ENCODE measurements at places on chromosomes 4 and X.

DNA sequence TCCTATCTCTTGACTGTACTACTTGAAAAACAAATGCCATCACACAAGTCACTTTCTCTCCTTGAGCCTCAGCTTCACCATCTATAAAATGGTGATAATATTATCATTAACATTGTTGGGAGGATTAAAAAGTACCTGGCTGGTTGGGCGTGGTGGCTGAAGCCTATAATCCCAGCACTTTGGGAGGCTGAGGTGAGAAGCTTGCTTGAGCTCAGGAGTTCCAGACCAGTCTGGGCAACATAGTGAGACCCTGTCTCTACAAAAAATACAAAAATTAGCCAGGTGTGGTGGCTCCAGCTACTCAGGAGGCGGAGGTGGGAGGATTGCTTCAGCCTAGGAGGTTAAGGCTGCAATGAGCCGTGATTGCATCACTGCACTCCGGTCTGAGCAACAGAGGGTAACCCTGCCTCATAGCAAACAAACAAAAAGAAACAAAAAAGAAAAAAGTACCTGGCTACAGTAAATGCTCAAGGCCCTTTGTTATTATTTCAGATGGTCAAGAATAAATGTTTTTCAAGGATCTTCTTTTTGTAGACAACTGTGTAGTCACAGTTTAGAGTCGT is 120.3 kb downstream of the CHRNA9 start:
- no peak for DNase-seq

GRCh38 chrX:149259241-149259640 is 245.9 kb downstream of the IDS start:
- no peak for DNase-seq

- DNase-seq = no peak
These were observed 448 bp downstream of the TLL1 start for GRCh38 chr4:165873298-165874071.

DNA sequence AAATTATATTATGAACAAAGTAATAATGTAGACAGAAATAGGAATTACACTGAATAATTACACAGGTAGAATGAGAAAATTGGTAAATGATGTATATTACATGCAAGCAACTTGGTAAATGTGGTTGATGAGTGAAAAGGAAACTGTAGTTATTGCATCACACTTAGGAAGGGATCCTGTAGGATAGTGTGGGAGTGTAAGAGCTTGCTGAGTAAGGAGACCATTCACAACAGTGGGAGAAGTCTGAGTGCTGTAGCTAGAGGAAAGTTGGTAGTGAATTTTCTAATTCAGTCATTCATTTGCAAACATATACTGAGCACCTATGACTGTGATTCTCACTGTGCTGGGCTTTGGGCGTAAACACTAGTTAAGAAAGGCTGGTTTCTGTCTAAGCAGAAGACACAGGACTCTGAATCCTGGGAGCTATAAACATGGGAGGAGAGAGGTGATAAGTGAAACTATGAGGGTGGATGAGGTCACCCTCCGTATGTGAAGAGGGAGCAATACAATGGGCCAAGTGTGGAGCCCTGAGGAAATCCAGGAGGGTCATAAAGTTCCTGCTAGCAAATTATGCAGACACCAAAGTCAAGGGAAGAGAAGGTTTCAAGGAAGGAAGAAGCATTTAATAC is 14.2 kb upstream of the CPE start:
- no peak for DNase-seq

DNA sequence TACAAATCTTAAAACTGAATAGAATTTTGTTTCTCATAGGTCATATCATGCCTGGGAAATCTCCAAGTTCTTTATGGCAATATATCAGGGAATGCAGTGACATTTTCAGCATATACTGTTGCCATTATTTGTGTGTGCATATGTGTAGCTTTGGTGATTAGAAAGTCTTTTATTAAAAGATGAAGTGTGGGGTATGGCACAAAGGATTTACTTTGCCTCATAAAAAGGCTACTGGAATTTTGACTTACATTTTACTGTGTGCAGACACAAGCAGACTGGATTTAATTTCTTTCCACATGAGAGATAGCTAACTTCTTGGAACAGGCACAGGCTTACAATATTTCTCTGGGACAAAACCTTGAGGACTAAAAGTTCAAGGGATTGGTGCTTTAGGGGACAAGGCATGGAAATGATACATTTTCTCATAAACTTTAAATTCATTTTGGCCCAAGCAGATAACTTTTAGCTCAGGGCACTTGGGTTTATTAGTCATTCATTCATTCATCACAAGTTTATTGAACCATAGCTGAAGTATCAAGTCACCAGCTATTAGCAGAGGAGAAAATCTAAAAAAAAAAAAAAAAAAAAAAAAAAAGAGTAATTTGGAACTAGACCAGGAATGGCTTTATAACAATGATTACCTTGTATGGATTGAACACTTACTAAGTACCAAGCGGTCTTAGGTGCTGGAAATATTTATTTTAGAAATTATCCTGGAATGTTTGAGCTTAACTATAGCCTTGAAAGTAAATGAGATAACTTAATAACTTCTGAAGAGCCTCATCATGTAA is 191.5 kb downstream of the SLIT2 start:
- no peak for DNase-seq

DNA sequence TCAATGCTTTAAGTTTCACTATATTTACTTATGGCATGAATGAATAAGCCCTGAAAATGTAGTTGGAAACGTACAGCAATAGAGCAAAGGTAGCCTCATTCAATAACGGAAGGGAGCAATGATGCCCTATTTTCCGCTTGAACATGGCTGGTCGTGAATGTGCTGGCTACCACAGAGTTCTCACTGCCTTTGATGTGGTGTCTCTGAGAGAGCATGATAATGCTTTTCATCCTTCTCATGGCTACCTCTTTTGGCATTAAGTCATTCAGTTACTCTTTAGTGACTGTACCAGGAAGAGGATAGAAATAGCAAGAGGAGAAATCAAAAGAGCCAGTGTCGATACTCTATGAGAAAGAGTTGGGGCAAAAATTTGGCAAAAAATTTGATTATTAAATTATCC is 308.0 kb downstream of the PPP3CA start:
- DNase-seq = no peak

GRCh38 chr4:56844802-56845580 is 23.5 kb upstream of the SPINK2 start:
- no peak for DNase-seq

DNA sequence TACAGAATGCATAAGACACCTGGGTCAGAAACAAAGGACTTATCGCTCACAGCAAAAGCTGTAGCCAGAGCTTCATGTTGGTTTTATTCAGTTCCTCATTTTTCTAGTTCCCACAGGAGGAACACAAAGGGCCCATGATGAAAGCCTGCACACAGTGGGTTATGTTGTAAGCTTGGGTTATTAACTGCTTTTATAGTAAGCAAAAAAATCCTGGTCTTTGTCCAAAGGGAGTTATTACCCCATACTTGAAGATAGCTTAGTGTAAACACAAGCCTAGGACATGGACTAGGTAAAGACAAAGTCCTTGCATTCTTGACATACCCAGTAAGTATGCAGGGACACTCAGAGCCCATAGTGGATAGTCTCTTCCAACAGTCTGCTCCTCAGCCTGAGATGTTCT is 11.7 kb downstream of the BBS12 start:
- no peak for DNase-seq

- DNase-seq = no peak
These were observed 49.7 kb downstream of the CHIC2 start for GRCh38 chr4:54014666-54015160.

- no peak for DNase-seq
These were observed 26.0 kb downstream of the LRIT3 start for GRCh38 chr4:109873791-109874514.

DNA sequence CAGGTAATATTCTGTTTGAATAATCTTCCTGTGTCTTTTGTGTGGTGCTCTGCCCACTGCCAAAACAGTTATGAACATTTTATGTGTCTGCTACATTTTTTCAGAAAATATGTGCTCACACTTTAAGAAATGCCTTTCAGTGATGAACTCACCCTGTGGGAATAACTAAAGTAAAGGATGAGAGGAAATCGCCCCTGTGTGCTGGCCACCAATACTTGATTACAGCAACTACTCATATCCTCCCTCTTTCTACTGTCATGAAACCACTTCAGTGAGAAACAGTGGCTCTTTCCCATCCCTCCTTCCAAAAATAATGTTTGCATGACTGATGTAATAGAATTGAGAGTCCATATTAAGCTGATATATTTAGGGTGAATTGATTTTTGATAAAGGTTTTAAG is 900.9 kb downstream of the RAB28 start:
- DNase-seq = no peak

- DNase-seq = no peak
These were observed 70.7 kb downstream of the DOCK11 start for GRCh38 chrX:118566359-118566758.

GRCh38 chr4:113849771-113850170 is 88.2 kb upstream of the CAMK2D start:
- DNase-seq = no peak

GRCh38 chr4:133186845-133187244 is 37.8 kb downstream of the PCDH10 start:
- DNase-seq = no peak

DNA sequence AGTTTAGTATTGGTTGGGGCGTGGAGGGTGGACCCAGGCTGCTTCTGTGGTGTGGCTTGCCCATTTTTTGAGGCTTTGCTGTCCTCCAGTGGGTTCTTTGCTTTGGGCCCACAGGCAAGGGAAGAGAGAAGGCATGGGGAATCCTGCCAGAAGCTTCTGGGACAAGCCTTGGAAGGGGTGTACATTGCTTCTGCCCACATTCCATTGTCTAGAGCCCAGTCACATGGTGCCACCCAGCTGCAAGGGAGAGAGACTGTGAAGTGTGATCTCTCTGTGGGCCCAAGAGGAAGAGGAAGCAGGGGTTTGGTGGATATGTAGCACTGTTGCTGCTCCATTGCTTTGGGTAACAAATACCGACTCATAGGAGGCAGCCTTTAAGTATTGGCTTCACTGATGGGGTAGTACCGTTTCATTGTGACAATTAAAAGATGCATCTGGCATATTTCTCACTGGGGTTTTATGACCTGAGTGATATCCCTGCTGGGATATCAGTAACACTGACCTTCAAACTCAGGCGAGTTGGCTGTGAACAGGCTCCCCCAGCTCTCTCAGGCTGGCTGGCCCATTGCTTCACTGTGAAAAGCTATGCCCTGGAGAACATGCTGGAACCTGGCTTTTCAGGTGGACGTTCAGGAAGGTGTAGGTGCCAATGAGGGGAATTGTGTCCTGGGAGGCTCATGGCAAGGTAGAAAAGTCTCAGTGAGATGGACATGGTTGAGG is 85.9 kb downstream of the CLDN34 start:
- DNase-seq = peak; percentile 30

DNA sequence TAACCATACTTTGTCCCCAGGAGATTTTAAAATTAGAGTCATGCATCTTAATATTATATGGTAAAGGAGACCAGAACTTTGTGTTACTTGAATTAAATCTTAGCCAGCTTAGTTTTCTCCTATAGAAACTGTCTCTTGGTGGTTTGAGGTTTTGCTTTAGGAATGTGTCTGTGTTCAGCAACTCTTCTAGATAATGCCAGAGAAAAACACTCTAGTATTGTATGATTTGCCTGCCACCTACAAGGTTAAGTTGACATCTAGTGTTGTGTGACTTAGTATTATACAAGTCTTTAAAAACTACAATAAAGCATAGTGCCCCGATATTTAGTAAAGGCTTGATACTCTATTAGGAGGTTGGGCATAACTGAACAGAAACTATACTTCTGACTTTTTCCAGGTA is 2.1 kb downstream of the UGT8 start:
- DNase-seq = no peak

- no peak for DNase-seq
These were observed 7.1 kb upstream of the CXCL5 start for GRCh38 chr4:74005528-74005927.

DNA sequence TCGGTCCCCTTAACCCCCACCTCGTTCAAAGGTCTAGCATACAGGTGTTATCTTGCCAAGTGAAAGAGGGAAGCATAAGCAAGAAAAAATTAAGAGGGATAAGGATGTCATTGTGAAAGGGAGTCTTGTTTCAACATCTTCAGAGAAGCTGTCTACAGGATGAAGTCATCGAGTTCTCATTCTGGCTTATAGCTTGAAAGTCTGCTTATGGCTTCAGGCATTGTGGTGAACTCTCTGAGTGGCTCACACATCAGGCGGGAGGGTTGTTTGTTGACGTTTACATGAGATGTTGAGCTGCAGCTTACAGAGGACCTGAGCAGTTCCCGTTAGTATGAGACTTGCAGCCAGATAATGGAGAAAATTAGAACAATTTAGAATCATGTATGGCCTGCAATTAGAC is 16.6 kb downstream of the MAGEA9B start:
- DNase-seq = no peak

- no peak for DNase-seq
These were observed 62.1 kb downstream of the GPRIN3 start for GRCh38 chr4:89245459-89245858.

GRCh38 chr4:6542951-6543350 is 32.0 kb upstream of the MAN2B2 start:
- DNase-seq = no peak

GRCh38 chr4:26257850-26258249 is 63.0 kb upstream of the RBPJ start:
- DNase-seq = no peak

- DNase-seq = peak; percentile 45
These were observed 13.5 kb downstream of the MSANTD1 start for GRCh38 chr4:3262208-3263052.

DNA sequence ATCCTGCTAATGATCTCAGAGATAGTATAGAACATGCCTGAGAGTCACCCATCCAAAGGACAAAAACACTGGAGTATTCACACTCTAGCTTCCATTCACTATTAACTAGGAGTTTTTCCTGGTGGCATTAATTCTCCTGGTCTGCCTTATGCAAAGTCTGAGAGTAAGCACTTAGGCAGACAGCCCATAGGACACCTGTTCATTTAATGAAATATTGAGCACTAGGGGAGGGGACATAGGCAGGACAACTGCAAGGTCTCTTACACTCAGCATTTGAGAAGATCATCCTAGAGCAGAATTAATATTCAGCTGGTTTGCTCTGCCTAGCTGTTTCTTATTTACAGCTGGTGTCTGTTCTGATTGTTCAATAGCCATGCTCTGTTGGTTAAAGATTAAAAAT is 508.5 kb downstream of the CENPC start:
- no peak for DNase-seq

DNA sequence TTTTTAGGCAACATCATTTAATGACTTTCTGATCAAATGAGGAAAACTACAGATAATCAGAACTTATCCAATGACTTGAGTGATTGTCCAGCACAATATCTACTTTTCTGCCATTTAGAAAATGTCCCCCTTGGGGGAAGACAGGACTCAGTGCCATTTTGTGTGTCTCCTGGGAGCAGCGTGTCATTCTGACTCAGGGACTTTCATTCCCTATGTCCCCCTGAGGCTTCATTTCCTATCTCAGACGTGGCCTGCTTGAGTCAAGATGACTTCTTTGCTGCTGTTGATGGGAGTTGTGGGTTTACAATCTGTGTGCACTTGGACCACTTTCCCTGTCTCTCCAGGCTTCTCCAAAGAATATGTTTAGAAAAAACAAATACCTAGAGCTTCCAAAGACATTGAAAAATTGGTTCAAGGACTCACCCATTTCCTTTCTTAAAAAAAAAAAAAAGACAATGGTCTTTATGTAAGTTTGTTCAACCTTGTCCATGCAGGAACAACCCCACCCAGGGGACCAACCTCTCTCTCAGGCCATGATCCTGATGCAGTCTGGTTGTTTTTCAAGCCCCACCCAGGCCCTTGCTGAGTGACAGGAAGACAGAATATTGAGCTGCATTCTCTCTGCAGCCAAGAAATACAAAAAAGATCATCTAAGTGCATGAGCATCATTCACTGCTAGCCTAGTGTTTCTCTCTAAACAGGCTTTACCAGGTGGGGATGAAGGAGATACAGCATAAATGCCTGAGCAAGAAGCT is 34.3 kb upstream of the TMEM154 start:
- no peak for DNase-seq

- DNase-seq = peak; percentile 62
These were observed 547 bp downstream of the GUCY1A1 start for GRCh38 chr4:155667222-155667567.

Measured in activated CD8-positive, alpha-beta memory T cell treated with anti-CD3 and anti-CD28 coated beads for 24 hours (primary cell).